Aorta (tissue), 5 donors: ENCODE measurements at places on chromosomes 3 and 15. TPM values are rescaled to one million over a fixed set of nuclear protein-coding genes. Genes with fewer than 3 reads are reported as not detected.
A peak's percentile ranks its signal among the peaks of the same experiment; 100 is the strongest.

GRK7 gene
- 0.23 TPM for total RNA-seq

RNU5B-1 gene
- total RNA-seq = 40.6 TPM

CPNE9 gene
- not detected for total RNA-seq

CATSPER2 gene
- 7.0 TPM for total RNA-seq

FOXL2NB gene
- total RNA-seq = not detected

GLCE gene
- 15.0 TPM for total RNA-seq

DNA sequence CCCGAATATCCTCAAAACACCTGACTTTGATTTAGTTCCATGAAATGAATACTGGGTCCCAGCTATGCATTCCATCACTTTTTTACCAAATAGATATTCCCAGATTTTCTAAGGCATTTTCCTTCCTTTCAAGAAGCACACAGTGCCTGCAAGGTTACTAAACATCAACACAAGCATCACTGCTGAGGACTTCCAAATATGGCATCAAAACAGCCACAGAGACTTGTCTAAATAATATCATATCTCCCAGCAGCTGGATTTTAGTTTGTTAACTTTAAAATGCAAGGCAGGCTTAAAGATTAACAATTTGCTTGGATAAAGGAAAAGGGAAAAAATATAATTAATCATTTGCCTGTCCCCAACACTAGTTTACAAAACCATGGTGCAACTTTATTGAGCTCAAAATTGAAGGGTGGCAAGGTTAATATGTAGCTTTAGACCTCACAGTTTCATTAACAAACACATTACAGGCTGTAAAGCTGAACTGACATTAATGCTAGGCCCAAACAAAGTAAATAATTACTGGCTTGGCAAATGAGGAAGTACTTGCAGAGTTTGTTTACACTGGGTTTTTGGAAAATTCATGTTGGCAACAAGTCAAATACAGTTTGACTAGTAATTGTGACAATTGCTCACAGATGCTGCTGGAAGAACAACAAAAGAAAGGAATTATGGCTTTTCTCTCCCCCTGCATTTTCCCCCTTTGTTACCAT is 401.7 kb upstream of the CDIN1 start:
- DNase-seq = no peak
- H3K27me3 ChIP-seq = no peaks in the 10 kb centered on the region
- H3K4me3 ChIP-seq = no peak overlapping the region
- H3K4me1 ChIP-seq = peaks cover 3% of the 10 kb centered on the region
- H3K36me3 ChIP-seq = no peaks in the 10 kb centered on the region
- H3K27ac ChIP-seq = no peak overlapping the region

- H3K4me1 ChIP-seq = peaks cover 1% of the 10 kb centered on the region
- H3K27me3 ChIP-seq = no peaks in the 10 kb centered on the region
- no peaks in the 10 kb centered on the region for H3K36me3 ChIP-seq
- no peak for DNase-seq
- no peak overlapping the region for H3K27ac ChIP-seq
- no peak overlapping the region for H3K4me3 ChIP-seq
Measured at GRCh38 chr3:117346901-117347300, 637.3 kb downstream of the TUSC7 start.

GRCh38 chr3:16303037-16303575 is 38.1 kb downstream of the OXNAD1 start:
- H3K27ac ChIP-seq = no peak overlapping the region
- no peaks in the 10 kb centered on the region for H3K27me3 ChIP-seq
- no peaks in the 10 kb centered on the region for H3K4me1 ChIP-seq
- no peak for DNase-seq
- no peak overlapping the region for H3K4me3 ChIP-seq

DNA sequence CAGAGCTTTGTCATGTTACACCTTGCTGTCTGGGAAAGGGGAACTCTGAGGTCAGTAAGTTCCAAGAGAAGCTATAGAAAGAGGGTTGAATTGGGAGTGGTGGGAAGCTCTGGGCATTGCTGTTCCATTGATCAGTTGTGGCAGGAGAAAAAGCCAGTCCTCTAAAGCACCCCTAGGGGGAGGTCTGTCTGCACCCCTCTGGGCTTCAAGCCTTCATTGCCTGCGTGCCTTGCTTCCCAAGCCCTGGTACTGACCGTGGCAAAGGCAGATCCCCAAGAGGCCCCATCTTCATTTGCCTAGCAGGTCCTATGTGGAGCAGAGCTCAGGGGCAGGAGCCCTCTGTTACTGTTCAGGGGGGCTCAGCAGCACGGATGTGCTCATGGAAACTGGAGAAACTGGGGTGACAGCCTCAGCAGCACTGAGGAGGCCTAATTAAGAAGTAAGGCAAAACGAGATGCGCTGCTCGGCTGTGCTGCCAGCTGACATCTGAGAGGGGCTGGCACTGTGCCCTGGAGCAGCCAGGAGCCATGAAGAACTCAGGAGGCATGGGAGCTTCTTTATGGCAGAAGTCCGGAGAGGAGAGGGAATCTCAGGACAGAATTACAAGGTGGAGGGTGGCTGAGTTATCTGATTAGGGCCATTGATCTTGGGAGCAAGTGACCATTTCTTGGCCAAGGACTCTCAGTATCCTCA is 270.9 kb downstream of the RPLP1 start:
- no peaks in the 10 kb centered on the region for H3K4me1 ChIP-seq
- H3K4me3 ChIP-seq = no peak overlapping the region
- no peak overlapping the region for H3K27ac ChIP-seq

- no peak overlapping the region for H3K4me3 ChIP-seq
- H3K36me3 ChIP-seq = peaks cover 17% of the 10 kb centered on the region
- no peak for DNase-seq
- no peaks in the 10 kb centered on the region for H3K27me3 ChIP-seq
- H3K4me1 ChIP-seq = no peaks in the 10 kb centered on the region
Measured at GRCh38 chr15:90911906-90912769, 9.0 kb downstream of the MAN2A2 start.

DNA sequence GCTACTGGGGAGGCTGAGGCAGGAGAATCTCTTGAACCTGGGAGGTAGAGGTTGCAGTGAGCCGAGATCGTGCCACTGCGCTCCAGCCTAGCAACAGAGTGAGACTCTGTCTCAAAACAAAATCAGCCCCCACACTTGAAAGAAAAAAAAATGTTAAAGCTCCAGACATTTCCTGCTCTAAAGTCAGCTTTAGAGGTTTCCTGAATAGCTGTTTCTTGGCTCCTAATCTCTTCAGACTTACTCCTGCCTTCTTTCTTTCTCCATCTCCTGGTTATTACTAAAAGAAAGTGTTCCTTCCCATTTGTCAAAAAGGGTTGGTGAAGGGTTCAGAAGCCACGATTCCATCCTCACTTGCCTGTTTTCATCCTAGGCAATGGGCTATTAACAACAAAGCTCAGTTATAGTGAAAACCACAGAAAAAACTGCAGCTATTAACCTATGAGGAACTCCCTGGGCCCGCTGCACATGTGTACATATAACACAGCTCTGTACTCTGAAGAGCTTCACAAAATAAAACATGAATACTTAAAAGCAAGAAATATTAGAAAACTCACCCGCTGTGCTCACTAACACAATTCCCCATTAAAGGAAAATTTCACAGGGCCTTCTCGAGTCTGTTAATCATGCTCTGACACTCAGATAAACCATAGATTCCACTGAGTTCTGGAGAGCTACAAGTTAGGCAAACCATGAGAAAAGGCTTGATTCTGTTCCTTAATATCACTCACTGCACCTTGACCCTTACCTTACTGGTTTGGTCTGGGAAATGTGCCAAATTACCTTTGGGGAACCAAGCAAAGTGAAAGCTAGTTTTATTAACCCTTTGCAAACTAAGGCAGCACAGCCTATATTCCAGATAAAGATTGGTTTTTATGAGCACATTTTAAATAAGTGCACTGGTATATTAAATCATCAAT is 89.9 kb upstream of the TSPAN3 start:
- DNase-seq = no peak
- H3K4me3 ChIP-seq = no peak overlapping the region
- no peaks in the 10 kb centered on the region for H3K36me3 ChIP-seq
- H3K27ac ChIP-seq = no peak overlapping the region
- H3K27me3 ChIP-seq = no peaks in the 10 kb centered on the region
- peaks cover 2% of the 10 kb centered on the region for H3K4me1 ChIP-seq

DNA sequence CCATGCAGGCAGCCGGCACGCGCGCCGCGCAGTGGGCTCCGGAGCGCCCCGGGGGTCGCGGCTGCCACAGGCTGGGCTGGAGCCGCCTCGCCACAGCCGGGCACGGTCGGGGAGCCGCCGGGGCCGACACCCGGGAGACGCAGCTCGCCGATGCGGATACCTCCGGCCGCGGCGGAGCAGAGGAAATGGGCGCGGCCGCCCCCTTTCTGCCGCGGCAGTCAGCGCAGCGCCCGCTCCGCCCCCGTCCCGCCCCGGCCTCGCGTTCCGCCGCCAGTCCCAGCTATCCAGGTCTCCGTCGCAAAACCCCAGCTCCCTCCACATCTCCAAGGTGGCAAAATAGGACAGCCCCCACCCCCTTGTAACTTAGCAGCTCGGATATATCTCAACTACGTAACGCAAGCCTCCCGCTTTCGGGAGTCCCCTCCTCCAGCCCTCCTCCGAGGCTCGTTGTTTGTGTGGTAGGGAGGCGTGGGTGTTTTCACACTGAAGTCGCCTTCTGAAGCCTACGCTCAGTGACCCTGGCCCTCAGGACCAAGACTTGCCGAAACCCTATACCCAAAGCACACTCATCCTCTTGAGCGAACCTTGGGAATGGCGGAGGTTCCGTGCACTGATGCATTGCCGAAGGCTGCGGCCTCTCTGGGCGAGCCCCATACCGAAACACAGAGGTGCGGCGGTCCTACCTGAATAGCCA is at the start of gene SH3BP5:
Gene SH3BP5 (minus strand): TSS at position 182 of the 694 bp plus-strand sequence. CDS start 178 bp downstream, at position 4.
- DNase-seq = peak; percentile 93
- H3K27ac ChIP-seq = no peak within 1 kb of the TSS
- H3K4me3 ChIP-seq = peak within 1 kb of the TSS; percentile 50
- no peaks in the 10 kb centered on the region for H3K4me1 ChIP-seq

GRCh38 chr15:65327651-65328393 is 23.3 kb downstream of the RNU5B-1 start:
- no peaks in the 10 kb centered on the region for H3K36me3 ChIP-seq
- no peak overlapping the region for H3K27ac ChIP-seq
- H3K27me3 ChIP-seq = no peaks in the 10 kb centered on the region
- no peaks in the 10 kb centered on the region for H3K4me1 ChIP-seq
- DNase-seq = no peak

GRCh38 chr3:35739181-35739809 is 100.0 kb downstream of the ARPP21 start:
- H3K36me3 ChIP-seq = no peaks in the 10 kb centered on the region
- H3K4me1 ChIP-seq = no peaks in the 10 kb centered on the region
- H3K4me3 ChIP-seq = no peak overlapping the region
- DNase-seq = no peak
- no peak overlapping the region for H3K27ac ChIP-seq

DNA sequence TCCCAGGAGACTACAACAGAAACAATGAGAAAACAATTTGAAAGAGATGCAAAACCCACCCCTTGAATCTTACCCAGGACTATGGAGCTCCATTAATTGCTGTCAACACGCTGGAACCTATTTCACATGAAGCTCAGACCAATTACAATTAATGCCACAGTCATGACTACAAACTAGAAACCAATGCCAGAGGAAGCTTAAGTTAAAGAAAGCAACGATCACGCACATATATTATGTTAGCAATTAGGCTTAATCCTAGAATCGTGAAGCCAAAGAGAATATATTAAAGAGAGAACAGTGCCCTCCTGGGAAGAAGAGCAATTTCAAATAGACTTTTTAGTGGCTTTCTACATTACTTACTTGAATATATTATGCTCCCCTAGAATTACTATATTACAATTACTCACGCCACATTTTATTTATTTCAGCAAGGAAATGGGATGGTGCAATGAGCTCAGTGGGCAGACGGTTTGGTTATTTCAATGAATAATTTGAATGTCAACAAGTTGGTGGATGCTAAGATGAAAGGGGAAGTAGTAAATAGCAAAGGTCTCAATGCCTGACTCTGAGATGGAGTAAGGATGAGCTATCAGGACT is 125.5 kb downstream of the GREM1 start:
- no peaks in the 10 kb centered on the region for H3K36me3 ChIP-seq
- H3K4me1 ChIP-seq = no peaks in the 10 kb centered on the region
- no peak overlapping the region for H3K4me3 ChIP-seq
- no peaks in the 10 kb centered on the region for H3K27me3 ChIP-seq

DNA sequence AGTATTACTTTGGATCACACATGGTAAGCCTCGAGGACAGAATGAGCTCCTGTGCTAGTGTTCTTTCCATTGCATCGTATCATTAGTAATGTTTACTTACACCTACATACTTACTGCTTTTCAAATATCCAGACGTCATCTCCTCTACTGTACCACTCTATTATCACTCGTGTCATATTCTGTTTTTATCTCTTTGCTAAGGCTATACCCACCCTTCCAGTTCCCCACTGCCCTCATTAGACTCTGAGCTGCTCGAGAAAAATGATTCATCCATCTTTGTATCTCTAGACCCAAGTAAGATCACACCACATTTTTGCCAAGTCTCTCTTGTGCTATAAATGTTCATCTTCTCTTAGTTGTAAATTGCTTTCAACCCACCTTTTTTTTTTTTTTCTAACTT is 245.7 kb downstream of the TIGIT start:
- H3K27ac ChIP-seq = no peak overlapping the region
- no peaks in the 10 kb centered on the region for H3K36me3 ChIP-seq
- no peaks in the 10 kb centered on the region for H3K4me1 ChIP-seq

DNA sequence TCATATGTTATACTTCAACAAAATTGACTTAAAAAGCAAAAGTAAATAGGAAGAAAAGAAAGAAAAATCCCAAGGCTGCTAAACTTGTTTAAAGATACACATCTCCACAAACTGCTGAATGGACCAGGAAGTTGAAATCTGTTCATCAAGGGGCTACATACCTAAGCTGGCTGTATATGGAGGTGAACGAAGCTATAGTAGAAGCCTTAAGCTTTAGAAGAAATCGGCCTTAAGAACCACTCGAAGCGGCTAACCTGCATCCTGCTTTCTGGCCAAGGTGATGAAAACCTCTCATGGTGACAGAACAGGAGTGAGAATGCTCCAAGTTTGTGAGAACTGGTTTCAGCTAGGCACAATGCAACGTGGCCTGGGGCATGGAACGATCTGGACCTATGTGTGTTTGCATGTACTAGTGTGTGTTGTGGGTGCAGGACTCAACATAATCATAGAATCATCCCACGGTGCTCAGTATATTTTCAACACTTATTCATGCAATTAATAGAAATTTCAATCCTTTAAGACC is 31.3 kb upstream of the SPTBN5 start:
- H3K4me1 ChIP-seq = no peaks in the 10 kb centered on the region
- no peaks in the 10 kb centered on the region for H3K36me3 ChIP-seq
- no peak overlapping the region for H3K4me3 ChIP-seq

- no peak for DNase-seq
- no peaks in the 10 kb centered on the region for H3K36me3 ChIP-seq
- no peaks in the 10 kb centered on the region for H3K27me3 ChIP-seq
- no peak overlapping the region for H3K4me3 ChIP-seq
- no peaks in the 10 kb centered on the region for H3K4me1 ChIP-seq
Measured at GRCh38 chr3:186315581-186316354, 46.3 kb downstream of the DGKG start.

- DNase-seq = no peak
- H3K4me3 ChIP-seq = no peak overlapping the region
- H3K4me1 ChIP-seq = no peaks in the 10 kb centered on the region
- no peak overlapping the region for H3K27ac ChIP-seq
- H3K27me3 ChIP-seq = no peaks in the 10 kb centered on the region
- no peaks in the 10 kb centered on the region for H3K36me3 ChIP-seq
Measured at GRCh38 chr3:9725775-9726515, 5.6 kb upstream of the BRPF1 start.

- no peak overlapping the region for H3K4me3 ChIP-seq
- H3K27me3 ChIP-seq = peaks cover 1% of the 10 kb centered on the region
- no peaks in the 10 kb centered on the region for H3K36me3 ChIP-seq
- no peak for DNase-seq
- H3K4me1 ChIP-seq = no peaks in the 10 kb centered on the region
- no peak overlapping the region for H3K27ac ChIP-seq
Measured at GRCh38 chr3:189277711-189278110, 105.9 kb downstream of the TPRG1 start.
